ENCODE measurements at places on chromosomes 3 and 15. TPM values are rescaled to one million over a fixed set of nuclear protein-coding genes. Genes with fewer than 3 reads are reported as not detected.
A peak's percentile ranks its signal among the peaks of the same experiment; 100 is the strongest.

GRCh38 chr3:20787005-20787404 lies 601.0 kb upstream of the SGO1 start:
- DNase-seq = no peak
- no peaks in the 10 kb centered on the region for H3K4me1 ChIP-seq
- no peak overlapping the region for H3K4me3 ChIP-seq

DNA sequence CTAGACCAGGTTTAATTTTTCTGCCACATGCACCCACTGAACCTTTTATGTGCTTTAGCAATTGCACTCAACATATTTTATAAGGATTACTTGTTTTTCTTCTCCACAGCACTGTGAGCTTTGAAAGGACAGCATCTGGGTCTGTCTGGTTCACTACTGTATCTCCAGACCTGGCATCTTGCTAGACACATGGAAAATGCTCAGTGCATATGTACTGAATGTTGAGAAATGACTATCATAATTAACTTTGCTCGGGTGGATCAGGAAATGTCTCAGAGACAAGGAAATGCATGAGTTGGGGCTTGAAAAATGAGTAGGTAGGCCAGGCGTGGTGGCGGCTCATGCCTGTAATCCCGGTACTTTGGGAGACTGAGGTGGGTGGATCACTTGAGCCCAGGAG lies 40.2 kb downstream of the DOCK3 start:
- no peaks in the 10 kb centered on the region for H3K36me3 ChIP-seq
- no peaks in the 10 kb centered on the region for H3K4me1 ChIP-seq
- no peak overlapping the region for H3K4me3 ChIP-seq
- DNase-seq = no peak

GRCh38 chr3:172303181-172303580 lies 145.1 kb downstream of the GHSR start:
- peaks cover 98% of the 10 kb centered on the region for H3K36me3 ChIP-seq
- H3K27ac ChIP-seq = no peak overlapping the region
- H3K4me3 ChIP-seq = no peak overlapping the region
- H3K27me3 ChIP-seq = no peaks in the 10 kb centered on the region
- no peaks in the 10 kb centered on the region for H3K4me1 ChIP-seq
- no peak for DNase-seq

DNA sequence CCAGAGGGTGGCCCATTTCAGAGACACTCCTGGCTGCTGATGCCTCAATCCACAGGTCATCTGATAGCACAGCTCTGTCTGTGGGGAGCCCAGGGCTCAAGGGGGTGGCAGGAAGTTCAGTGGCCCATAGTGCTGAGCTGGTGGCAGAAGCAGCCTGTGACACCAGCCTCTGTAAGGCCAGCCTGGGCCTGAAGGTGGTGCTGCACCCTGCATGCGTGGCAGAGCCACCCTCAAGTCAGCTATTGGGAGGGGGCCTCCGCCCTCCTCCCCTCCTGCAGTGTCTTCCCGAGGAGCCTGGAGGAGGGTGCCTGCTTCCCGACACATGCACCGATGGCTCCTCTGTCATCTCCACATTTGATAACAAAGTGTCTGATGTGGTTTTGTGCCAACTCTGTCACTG lies 3.0 kb downstream of the PLA1A start:
- H3K27ac ChIP-seq = no peak overlapping the region
- no peaks in the 10 kb centered on the region for H3K27me3 ChIP-seq
- no peak overlapping the region for H3K4me3 ChIP-seq
- peak; percentile 44 for DNase-seq
- H3K4me1 ChIP-seq = peaks cover 18% of the 10 kb centered on the region

DNA sequence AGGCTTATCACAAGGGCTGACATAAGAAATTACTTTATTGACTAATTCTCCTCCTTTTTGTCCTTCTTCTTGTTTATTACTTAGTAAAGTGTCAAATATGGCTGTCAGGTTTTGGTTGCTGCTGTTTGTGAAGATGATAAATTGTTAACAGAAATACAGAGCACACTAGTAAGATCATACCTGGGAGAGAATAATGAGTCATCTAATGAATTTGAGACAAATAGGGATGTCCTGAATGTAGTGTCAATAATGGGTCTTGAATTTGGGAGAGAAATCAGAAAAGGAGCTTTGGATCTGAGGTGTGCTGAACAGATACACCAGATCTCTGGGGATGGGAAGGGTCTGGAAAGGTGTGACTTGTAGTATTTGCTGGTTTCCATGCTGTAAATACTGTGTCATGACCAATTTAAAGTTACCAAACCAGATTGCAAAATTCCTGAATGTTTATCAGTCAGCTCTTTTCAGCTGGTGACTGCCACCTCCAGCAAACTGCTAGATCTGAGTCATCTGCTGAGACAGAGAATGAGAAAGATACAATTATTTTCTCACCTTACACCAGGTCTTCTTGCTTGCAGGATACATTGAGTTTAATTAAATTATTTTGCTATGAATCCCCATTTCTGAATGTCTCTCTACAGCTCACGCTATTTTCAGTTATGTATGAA lies 76.7 kb upstream of the SATB1 start:
- no peak overlapping the region for H3K27ac ChIP-seq
- H3K4me1 ChIP-seq = no peaks in the 10 kb centered on the region
- H3K36me3 ChIP-seq = no peaks in the 10 kb centered on the region
- H3K27me3 ChIP-seq = no peaks in the 10 kb centered on the region
- no peak for DNase-seq

- no peak overlapping the region for H3K4me3 ChIP-seq
- H3K36me3 ChIP-seq = peaks cover 4% of the 10 kb centered on the region
- H3K4me1 ChIP-seq = peaks cover 35% of the 10 kb centered on the region
- DNase-seq = no peak
Measured at GRCh38 chr15:67240235-67241131, 14.0 kb downstream of the AAGAB start.

- no peak for DNase-seq
- H3K27me3 ChIP-seq = no peaks in the 10 kb centered on the region
- no peaks in the 10 kb centered on the region for H3K4me1 ChIP-seq
- H3K27ac ChIP-seq = no peak overlapping the region
- no peaks in the 10 kb centered on the region for H3K36me3 ChIP-seq
Measured at GRCh38 chr3:117393119-117393518, 683.5 kb downstream of the TUSC7 start.

GRCh38 chr15:65087873-65088642 lies 11.5 kb downstream of the KBTBD13 start:
- no peaks in the 10 kb centered on the region for H3K4me1 ChIP-seq
- H3K36me3 ChIP-seq = no peaks in the 10 kb centered on the region
- H3K27ac ChIP-seq = no peak overlapping the region
- H3K27me3 ChIP-seq = no peaks in the 10 kb centered on the region
- DNase-seq = no peak

- no peak for DNase-seq
- H3K27ac ChIP-seq = no peak overlapping the region
- H3K4me3 ChIP-seq = no peak overlapping the region
Measured at GRCh38 chr3:44076221-44076829, 165.4 kb upstream of the TOPAZ1 start.

- DNase-seq = no peak
- H3K4me1 ChIP-seq = peaks cover 10% of the 10 kb centered on the region
- no peak overlapping the region for H3K4me3 ChIP-seq
Measured at GRCh38 chr3:8660175-8661118, 15.8 kb upstream of the SSUH2 start.

DNA sequence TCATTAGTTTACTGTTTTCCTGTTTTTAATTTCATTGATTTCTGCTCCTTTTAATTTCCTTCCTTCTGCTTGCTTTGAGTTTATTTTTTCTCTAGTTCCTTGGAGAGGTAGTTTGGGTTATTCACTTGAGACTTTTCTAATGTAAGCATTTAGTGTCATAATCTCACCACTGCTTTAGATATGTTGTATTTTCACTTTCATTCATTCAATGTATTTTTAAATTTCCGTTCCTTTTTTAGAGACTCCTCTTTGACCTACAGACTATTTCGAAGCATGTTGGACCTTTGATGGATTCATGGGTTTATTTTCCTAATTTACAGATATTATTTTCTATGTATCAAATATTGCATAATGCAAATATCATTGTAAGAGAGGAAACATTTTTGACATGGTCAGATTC lies 23.3 kb downstream of the KLHL18 start:
- H3K4me1 ChIP-seq = peaks cover 10% of the 10 kb centered on the region
- no peaks in the 10 kb centered on the region for H3K27me3 ChIP-seq
- H3K36me3 ChIP-seq = peaks cover 33% of the 10 kb centered on the region
- no peak overlapping the region for H3K4me3 ChIP-seq
- no peak overlapping the region for H3K27ac ChIP-seq

GRCh38 chr3:130906374-130906995 lies 12.6 kb downstream of the ATP2C1 start:
- H3K27ac ChIP-seq = no peak overlapping the region
- no peak for DNase-seq
- H3K4me1 ChIP-seq = no peaks in the 10 kb centered on the region
- no peak overlapping the region for H3K4me3 ChIP-seq

- H3K27ac ChIP-seq = peak overlapping the region; percentile 76
- H3K4me1 ChIP-seq = peaks cover 98% of the 10 kb centered on the region
- peak; percentile 60 for DNase-seq
- H3K4me3 ChIP-seq = no peak overlapping the region
Measured at GRCh38 chr3:69092030-69092516, 7.3 kb downstream of the ARL6IP5 start.

DNA sequence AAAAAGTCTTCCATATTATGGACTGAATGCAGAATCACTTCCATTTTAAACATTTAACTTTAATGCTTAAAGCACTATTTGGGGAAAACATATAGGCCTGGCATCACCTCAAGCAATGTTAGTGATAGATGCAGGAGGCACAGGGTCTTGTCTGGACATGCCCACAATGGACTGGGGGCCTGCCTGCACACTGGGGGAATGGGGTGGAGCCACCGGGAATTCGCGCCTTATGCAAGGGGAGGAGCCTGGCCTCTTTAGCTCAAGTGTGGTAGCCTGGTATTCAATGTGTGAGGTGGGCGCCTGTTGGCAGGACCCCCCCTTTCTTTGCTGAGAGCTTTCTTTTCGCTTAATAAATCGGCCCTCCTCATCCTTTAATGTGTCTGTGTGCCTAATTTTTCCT lies 29.9 kb downstream of the ACKR4 start:
- H3K27ac ChIP-seq = no peak overlapping the region
- DNase-seq = no peak
- no peak overlapping the region for H3K4me3 ChIP-seq
- no peaks in the 10 kb centered on the region for H3K27me3 ChIP-seq

- H3K27ac ChIP-seq = no peak overlapping the region
- H3K27me3 ChIP-seq = peaks cover 67% of the 10 kb centered on the region
- no peaks in the 10 kb centered on the region for H3K36me3 ChIP-seq
Measured at GRCh38 chr3:24493746-24494617, 668 bp downstream of the THRB start.

GRCh38 chr3:52063026-52063723 lies 6.8 kb upstream of the DUSP7 start:
- H3K4me3 ChIP-seq = no peak overlapping the region
- no peak for DNase-seq
- no peaks in the 10 kb centered on the region for H3K36me3 ChIP-seq

DNA sequence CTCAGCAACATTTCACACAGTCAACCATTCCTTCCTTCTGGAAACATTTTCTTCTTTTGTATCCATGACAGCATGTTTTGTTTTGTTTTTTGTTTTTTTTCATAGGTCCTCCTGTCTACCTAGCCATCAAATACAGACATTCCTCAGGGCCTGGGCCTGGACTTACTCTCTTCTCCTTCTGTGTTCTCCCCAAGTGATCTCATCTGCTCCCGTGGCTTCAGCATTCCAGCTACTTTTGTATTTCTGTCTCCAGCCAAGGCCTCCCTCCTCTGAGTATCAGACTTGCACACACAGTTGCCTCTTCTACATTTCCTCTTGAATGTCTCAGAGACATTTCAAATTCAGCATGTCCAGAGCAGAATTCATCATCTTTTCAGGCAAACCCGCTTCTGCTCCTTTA lies 82.4 kb downstream of the HCN4 start:
- no peak for DNase-seq
- H3K4me3 ChIP-seq = no peak overlapping the region
- peak overlapping the region; percentile 69 for H3K27ac ChIP-seq
- peaks cover 50% of the 10 kb centered on the region for H3K4me1 ChIP-seq

GRCh38 chr3:156705761-156706616 lies 31.6 kb downstream of the TIPARP start:
- peaks cover 30% of the 10 kb centered on the region for H3K36me3 ChIP-seq
- H3K27ac ChIP-seq = no peak overlapping the region
- no peaks in the 10 kb centered on the region for H3K27me3 ChIP-seq
- peak; percentile 33 for DNase-seq
- peaks cover 39% of the 10 kb centered on the region for H3K4me1 ChIP-seq

DNA sequence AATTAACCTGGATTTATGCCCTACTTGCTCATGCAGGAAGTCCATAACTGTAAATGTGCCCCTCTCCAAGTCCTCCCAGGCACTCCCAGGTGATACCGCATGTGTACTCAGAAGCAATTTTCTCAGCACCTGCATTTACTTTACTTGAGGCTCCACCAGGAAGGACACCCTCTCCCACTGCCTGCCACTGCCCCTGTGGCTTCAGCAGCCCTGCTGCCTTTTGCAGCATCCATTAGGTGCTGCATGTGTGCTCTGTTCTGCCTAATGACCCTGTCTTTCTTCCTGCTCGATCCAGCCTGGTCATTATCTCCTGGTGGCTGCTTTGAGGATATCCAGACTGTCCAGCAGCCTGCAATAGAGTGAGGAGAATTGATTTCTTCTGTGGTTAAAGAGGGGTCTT lies 107.6 kb upstream of the SEMA6D start:
- H3K4me1 ChIP-seq = no peaks in the 10 kb centered on the region
- no peaks in the 10 kb centered on the region for H3K36me3 ChIP-seq
- no peak overlapping the region for H3K27ac ChIP-seq
- no peak overlapping the region for H3K4me3 ChIP-seq
- no peak for DNase-seq
- no peaks in the 10 kb centered on the region for H3K27me3 ChIP-seq

- peaks cover 6% of the 10 kb centered on the region for H3K4me1 ChIP-seq
- no peaks in the 10 kb centered on the region for H3K27me3 ChIP-seq
- H3K27ac ChIP-seq = no peak overlapping the region
Measured at GRCh38 chr3:129836381-129837064, 57.0 kb downstream of the TMCC1 start.

GRCh38 chr3:141103503-141103902 lies 52.4 kb downstream of the SPSB4 start:
- no peak overlapping the region for H3K27ac ChIP-seq
- DNase-seq = no peak
- H3K4me1 ChIP-seq = no peaks in the 10 kb centered on the region
- no peaks in the 10 kb centered on the region for H3K36me3 ChIP-seq

- no peak overlapping the region for H3K4me3 ChIP-seq
- no peaks in the 10 kb centered on the region for H3K4me1 ChIP-seq
- no peaks in the 10 kb centered on the region for H3K36me3 ChIP-seq
- no peaks in the 10 kb centered on the region for H3K27me3 ChIP-seq
Measured at GRCh38 chr3:81216192-81216591, 545.3 kb downstream of the GBE1 start.

GRCh38 chr3:143147707-143148106 lies 28.1 kb downstream of the CHST2 start:
- H3K36me3 ChIP-seq = no peaks in the 10 kb centered on the region
- DNase-seq = no peak
- H3K27ac ChIP-seq = no peak overlapping the region
- no peaks in the 10 kb centered on the region for H3K4me1 ChIP-seq
- no peak overlapping the region for H3K4me3 ChIP-seq

The CLRN1 gene
- polyA plus RNA-seq = not detected

The CHST13 gene
- polyA plus RNA-seq = 38.4 TPM

The CHRNA7 gene
- polyA plus RNA-seq = 1.3 TPM

The TICRR gene
- polyA plus RNA-seq = not detected

The REC114 gene
- polyA plus RNA-seq = not detected

The USP4 gene
- 125 TPM for polyA plus RNA-seq

The DOCK3 gene
- not detected for polyA plus RNA-seq

The STARD5 gene
- polyA plus RNA-seq = 2.5 TPM
